ENCODE measurements at places on chromosomes 3 and 15. TPM values are rescaled to one million over a fixed set of nuclear protein-coding genes. Genes with fewer than 3 reads are reported as not detected.

Gene MOBP
- 0.94 TPM for total RNA-seq

Gene FGF12
- total RNA-seq, result 187 TPM

Gene CHRNA5
- 4.8 TPM for total RNA-seq

Gene HESX1
- total RNA-seq, result 0.47 TPM

Gene CCR1
- 1.7 TPM for total RNA-seq

Gene ALPK3
- 1.6 TPM for total RNA-seq

Gene WDR72
- total RNA-seq, result 0.16 TPM

Gene MYEF2
- total RNA-seq, result 158 TPM

Gene DHFR2
- total RNA-seq, result 14.0 TPM

Gene MYH15
- total RNA-seq, result 0.31 TPM

Gene LTF
- 3.6 TPM for total RNA-seq

Gene CSPG4
- 5.5 TPM for total RNA-seq

Gene ADAMTSL3
- total RNA-seq, result 20.6 TPM

All from occipital lobe (tissue), 3 donors.